SIG-M5 (cell line): ENCODE measurements at places on chromosomes 4 and X.

DNA sequence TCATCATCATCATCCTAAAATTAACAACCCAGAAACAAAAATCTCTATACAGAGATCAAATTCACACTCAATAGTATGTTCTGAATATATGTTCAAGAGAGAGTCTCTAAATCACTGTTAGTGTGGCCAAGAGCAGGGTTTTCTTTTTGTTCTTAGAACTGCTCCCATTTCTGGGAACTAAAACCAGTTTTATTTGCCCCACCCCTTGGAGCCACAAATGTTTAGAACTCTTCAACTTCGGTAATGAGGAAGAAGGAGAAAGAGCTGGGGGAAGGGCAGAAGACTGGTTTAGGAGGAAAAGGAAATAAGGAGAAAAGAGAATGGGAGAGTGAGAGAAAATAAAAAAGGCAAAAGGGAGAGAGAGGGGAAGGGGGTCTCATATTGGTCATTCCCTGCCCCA lies 32.3 kb downstream of the CYBB start:
- no peak for DNase-seq

GRCh38 chrX:133413218-133413925 lies 1.9 kb downstream of the GPC4 start:
- no peak for DNase-seq

DNA sequence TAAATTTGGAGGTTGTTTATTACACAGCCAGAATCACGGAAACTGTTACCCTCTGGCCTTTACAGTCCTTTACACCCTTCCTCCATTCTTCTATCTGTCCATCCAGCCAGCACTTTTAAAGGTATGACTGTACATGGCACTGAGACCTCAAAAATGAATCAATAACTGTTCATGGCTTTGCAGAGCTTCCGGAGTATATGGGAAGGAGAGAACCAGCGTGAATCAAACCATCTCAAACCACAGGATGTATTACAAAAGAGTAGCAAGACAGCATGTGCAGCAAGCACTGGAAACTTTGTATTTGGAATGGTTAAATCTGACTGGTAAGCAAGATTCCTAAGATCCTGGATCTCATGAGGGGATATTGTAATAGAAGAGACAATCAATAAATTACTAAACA lies 228.5 kb upstream of the CASK start:
- DNase-seq, result no peak

DNA sequence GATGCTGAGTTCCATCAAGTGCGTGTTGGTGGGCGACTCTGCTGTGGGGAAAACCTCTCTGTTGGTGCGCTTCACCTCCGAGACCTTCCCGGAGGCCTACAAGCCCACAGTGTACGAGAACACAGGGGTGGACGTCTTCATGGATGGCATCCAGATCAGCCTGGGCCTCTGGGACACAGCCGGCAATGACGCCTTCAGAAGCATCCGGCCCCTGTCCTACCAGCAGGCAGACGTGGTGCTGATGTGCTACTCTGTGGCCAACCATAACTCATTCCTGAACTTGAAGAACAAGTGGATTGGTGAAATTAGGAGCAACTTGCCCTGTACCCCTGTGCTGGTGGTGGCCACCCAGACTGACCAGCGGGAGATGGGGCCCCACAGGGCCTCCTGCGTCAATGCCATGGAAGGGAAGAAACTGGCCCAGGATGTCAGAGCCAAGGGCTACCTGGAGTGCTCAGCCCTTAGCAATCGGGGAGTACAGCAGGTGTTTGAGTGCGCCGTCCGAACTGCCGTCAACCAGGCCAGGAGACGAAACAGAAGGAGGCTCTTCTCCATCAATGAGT lies 46.6 kb downstream of the RHOH start:
- no peak for DNase-seq

DNA sequence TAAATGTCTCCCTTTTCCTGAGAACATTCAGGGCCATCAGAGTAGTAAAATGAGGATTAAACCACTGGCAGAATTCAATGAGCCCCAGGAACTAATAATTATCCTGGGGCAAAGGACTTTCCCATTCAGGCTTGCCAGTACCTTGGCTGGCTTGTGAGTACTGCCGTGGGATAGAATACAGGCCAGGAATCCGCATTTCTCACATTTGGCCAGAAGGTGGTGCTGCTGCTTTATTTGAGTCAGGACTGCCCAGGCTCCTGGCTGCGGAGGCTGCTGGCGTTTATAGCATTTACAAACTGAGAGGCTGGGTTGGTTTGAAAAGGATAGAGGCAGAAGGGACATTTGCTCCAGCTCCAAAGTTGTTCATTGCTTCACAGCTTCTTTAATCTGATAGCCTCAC lies 91.4 kb downstream of the RTL9 start:
- no peak for DNase-seq

- DNase-seq, result no peak
Measured at GRCh38 chr4:10640561-10641201, 43.9 kb downstream of the CLNK start.

DNA sequence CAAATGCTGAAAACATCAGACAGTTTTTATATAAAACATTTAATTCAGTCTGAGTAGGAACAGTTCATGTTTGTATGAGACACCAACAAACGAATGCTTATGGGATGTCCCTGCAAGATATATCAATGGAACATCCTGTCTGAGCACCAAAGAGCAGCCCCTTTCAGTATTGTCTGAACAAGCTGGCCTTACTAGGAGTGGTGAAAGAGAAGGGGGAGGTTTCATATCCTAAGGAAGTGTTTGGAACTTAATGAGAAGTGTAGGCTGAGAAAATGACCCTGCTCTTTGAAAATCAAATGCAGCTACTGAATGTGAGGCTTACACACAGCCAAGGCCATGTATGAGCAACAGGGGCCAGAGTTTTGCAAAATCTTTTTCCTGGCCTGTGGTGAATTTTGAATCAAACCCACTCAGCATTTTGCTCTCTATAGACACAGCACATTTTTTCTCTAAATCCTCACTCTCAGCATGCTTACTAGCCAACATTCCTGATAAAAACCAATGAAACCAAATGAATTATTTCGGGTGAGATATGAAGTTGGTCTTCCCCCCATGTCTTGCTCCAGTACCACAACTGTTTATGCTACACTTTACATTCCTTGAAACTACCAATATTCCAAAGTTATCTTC lies 119.4 kb downstream of the LUZP4 start:
- no peak for DNase-seq

DNA sequence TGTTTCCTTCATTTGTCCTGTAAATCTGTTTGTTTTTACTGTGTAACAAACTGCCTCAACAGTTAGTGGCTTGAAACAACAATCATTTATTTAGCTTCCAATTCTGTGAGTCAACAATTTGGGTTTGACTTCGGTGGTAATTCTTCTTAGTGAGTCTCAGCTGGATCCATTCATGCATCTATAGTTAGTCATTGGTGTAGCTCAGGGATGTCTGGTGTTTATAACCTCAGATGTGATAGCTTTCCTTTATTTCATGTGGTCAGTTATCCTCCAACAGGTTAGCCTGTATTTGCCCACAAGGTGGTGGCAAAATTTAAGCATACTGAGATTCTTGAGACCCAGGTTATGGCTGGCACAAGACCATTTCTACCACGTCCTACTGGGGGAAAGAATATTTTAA lies 1267.2 kb downstream of the RAPGEF2 start:
- DNase-seq, result no peak

DNA sequence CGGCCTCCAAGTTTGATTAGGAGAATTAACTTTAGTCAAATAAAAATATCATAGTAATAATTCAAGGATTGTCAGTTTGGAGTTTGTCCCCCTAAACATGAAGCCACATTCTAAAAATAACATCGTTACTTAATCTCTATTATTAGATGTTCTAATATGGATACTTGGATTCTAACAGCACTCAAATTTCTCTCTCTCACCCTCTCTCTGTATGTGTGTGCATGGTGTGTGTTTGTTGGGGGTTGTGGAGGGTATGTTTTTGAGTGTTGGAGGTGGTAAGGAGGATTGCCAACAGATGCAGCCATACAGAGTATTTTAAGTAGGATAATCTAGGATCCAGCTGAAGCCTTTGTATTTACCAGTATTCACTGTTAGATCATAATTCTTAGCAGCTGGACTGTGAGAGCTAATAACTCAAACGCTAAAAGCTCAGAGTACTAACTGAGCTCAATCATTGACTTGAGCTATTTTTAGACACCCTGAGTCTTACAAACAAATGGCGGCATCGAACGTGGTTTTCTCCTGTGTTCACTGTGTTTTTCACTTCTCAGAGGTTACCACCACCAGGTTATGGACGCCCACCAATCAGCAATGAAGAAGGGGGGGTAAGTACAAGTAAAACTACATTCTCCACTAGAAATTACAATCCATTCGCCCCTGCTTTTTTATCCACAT lies 8.8 kb downstream of the ENAM start:
- no peak for DNase-seq

DNA sequence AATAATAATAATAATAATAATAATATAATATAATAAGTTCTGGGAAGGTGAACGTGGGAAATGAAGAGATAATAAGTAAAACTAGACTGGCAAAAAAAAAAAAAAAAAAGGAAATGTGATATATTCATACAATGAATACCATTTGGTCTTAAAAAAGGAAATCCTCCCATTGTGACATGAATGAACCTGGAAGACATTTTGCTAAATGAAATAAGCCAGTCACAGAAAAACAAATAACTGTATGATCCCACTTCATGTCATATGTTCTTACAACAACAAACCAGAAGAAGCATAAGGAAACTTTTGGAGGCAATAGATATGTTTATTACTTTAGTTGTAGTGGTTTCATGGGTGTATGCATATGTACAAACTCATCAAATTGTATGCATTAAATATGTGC lies 63.1 kb downstream of the ATP11C start:
- DNase-seq, result no peak

GRCh38 chr4:17876943-17877342 lies 66.2 kb downstream of the NCAPG start:
- no peak for DNase-seq

- DNase-seq, result no peak
Measured at GRCh38 chrX:13605611-13606010, 36.2 kb downstream of the EGFL6 start.

GRCh38 chr4:5638316-5638715 lies 70.0 kb downstream of the EVC2 start:
- no peak for DNase-seq

GRCh38 chr4:26162101-26162500 lies 158.7 kb upstream of the RBPJ start:
- DNase-seq, result no peak

GRCh38 chrX:110108381-110108821 lies 105.5 kb downstream of the TMEM164 start:
- DNase-seq, result peak; percentile 63

DNA sequence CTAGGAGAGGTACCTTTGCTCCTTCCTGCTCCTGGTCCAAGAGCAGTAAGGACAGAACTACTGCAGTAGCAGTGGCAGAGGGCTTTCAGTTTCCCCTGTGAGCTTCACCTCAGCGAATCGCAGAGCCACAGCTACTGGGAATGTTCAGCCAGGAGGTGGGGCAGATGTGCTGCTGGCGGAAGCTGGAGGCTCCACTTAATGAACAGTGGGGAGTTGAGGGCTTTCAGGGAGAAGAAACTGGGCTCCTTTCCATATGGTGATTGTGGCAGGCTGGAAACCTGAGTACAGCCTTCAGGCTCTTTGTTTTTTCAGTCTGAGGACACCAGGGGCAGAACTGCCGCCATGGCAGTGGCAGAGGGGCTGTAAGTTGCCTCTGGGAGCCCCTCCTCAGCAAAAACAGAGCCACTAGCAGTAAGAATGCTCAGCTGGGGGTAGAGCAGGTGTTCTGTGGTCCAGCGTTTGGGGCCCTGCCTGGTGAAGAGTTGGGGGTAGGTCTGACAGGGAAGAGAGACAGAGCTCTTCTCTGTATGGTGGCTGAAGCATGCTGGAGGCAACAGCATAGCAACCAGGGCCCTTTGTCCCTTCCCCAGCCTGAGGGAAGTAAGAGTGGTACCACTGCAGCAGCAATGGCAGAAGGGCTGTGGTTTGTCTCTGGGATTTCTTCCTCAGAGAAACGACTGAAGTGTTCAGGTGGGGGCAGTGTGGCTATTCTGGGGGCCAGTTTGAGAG lies 106.0 kb upstream of the GRXCR1 start:
- no peak for DNase-seq
